Testis (tissue), 5 donors: ENCODE measurements at places on chromosomes 16 and 17.

- no peak for DNase-seq
These were observed 5.5 kb downstream of the SLC13A2 start for GRCh38 chr17:28478712-28479615.

DNA sequence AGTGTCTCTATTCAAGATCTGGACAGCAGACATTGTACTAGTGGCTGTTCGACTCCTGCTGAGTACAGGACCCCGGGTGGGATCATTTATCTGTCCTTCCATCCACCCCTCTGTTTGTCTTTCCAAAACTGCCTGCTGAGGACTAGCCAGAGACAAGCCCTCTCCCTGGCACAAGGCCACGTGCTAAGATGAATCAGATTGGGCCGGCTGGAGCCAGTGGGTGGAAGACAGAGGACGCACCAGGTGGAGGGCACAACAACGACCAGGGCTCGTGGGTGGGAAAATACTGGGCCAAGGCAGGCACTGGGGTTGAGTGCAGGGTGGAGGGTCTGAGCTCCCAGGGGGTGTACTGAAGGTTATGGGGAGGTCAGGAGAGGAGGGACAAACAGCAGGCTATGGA lies 1.4 kb upstream of the CA7 start:
- no peak for DNase-seq

DNA sequence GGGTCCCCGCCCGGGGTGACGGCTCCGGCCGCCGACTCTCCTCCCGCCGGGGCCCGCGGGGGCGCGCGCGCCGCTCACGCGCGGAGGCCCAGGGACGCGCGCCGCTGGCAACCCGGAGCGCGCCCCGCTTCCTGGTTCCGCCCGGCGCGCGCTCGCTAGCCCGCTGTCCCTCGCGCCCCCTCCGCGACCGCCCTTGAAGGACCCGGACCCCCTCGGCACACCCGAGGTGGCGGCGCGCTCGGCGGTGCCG lies at the start of gene STAT5B:
Gene STAT5B, minus strand, starts transcription at position 33 of the 250 bp plus-strand sequence. CDS start 44,264 bp downstream, outside the sequence.
- DNase-seq: peak; percentile 75

DNA sequence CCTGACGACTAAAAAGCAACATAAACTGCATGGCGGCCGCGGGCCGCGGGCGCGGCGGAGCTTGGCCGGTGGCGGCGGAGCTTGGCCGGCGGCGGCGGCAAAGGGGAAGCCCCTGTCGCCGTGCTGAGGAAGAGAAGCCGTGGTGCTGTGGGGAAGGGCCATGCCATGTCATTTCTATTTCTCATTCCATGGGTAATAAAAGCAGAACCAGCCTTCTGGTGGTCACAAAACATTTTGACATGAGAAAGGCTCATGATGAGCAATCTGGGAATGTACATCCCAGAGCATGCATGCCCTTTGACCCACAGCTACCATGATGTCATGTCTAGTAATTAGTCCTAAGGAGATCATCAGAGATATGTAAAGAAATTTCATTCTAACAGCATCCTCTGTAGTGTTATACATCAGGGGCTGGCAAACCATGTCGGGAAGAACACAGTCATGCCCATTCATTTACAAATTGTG lies 23.9 kb upstream of the HEATR6 start:
- DNase-seq: peak; percentile 17

- peak; percentile 70 for DNase-seq
These were observed 41.1 kb downstream of the MYO18A start for GRCh38 chr17:29138971-29139691.

DNA sequence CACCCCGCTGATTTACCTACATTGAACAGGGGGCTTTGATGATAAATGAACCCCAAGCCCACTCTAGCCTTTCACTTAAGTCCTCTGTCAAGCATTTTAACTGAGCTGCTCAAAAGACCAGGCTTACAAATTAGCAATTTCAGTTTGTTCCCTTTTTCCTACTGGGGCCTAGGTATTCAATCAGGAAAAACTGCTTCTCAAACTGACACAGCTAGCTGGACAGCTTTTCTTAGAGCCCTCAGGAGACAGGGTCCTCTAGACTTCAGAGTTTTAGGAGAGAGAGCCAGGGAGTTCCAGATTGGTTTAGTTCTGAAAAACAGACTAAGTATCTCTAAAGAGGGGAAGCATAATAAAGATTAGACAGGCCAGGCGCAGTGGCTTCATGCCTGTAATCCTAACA lies 6.2 kb upstream of the HEXIM2 start:
- no peak for DNase-seq

- DNase-seq: no peak
These were observed 19.7 kb upstream of the SLC4A1 start for GRCh38 chr17:44287651-44288050.

- no peak for DNase-seq
These were observed 18.5 kb downstream of the CRAMP1 start for GRCh38 chr16:1630450-1631213.

GRCh38 chr17:78535273-78536197 lies 41.7 kb downstream of the DNAH17 start:
- DNase-seq: no peak

DNA sequence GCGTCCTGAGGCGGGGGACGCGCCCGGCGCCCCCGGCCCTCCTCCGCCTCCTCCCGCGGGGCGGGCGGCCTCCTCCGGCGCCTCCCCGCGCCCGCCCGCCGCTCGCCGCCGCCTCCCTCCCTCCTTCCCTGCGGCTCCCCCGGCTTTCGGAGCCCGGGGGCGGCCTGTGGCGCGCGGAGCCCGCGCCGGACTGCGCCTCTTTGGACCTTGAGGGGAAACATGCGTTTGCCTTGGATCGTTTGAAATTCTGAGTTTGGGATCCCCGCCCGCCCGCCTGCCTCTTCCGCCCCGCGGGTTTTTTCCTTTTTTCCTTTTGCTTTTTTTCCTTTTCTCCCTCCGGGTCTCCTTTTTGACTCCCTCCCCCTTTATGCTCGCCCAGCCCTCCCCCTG lies 390 bp downstream of the ZNRF1 start:
- DNase-seq: peak; percentile 26

- DNase-seq: no peak
These were observed 117.0 kb downstream of the RAB11FIP4 start for GRCh38 chr17:31508288-31509094.

DNA sequence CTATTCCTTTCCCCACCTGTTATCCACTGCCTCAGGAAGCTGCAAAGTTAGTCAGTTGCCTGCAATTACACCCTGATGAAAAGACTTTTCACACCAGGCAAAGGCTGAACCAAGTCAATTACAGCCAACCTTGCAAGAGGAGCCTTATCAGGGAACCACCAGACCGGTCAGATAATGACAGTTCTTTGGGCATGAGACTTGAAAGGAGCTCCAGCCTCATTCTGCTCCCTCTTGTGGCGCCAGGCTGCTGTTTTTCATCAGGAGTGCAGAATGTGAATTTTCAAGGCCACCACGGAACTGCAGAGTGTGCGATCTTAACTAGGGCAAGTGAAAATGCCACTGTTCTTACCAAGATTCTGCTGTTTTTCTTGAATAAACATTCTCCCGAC lies 22.5 kb downstream of the DNAI2 start:
- peak; percentile 94 for DNase-seq

GRCh38 chr16:79366635-79367034 lies 233.9 kb downstream of the MAF start:
- no peak for DNase-seq

GRCh38 chr16:56974549-56975300 lies 13.0 kb downstream of the CETP start:
- DNase-seq: no peak

GRCh38 chr16:1707193-1707790 lies 1.3 kb downstream of the MAPK8IP3 start:
- DNase-seq: no peak

GRCh38 chr17:78539781-78540180 lies 37.4 kb downstream of the DNAH17 start:
- no peak for DNase-seq
